ENCODE measurements at places on chromosomes 1 and 21. TPM values are rescaled to one million over a fixed set of nuclear protein-coding genes. Genes with fewer than 3 reads are reported as not detected.

DNA sequence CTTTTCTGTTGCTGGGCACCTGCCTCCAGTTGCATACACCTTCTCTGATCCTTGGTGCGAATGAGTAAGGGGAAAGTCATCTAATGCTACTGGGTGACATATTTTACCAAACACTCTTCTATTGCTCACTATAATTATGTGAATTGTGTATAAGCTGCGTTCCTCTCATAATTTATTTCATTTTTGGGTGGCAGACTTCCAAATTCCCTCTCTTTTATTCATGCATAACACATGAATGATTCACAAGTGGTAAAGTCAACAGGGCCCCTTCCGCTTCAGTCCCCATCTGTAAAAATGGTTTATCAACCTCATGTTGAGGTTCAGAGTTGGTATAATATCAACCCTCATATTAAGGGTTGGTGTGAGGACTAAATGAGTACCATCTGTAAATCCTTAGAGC lies 3.2 kb upstream of the QSOX1 start:
- H3K27me3 ChIP-seq, result no peaks in the 10 kb centered on the region
- DNase-seq, result no peak
- no peaks in the 10 kb centered on the region for H3K36me3 ChIP-seq
- no peak overlapping the region for H3K27ac ChIP-seq
- H3K4me3 ChIP-seq, result no peak overlapping the region
- peaks cover 37% of the 10 kb centered on the region for H3K4me1 ChIP-seq

GRCh38 chr1:216822480-216822879 lies 99.3 kb upstream of the ESRRG start:
- H3K36me3 ChIP-seq, result no peaks in the 10 kb centered on the region
- H3K27me3 ChIP-seq, result no peaks in the 10 kb centered on the region
- no peaks in the 10 kb centered on the region for H3K4me1 ChIP-seq
- H3K27ac ChIP-seq, result no peak overlapping the region
- H3K4me3 ChIP-seq, result no peak overlapping the region

DNA sequence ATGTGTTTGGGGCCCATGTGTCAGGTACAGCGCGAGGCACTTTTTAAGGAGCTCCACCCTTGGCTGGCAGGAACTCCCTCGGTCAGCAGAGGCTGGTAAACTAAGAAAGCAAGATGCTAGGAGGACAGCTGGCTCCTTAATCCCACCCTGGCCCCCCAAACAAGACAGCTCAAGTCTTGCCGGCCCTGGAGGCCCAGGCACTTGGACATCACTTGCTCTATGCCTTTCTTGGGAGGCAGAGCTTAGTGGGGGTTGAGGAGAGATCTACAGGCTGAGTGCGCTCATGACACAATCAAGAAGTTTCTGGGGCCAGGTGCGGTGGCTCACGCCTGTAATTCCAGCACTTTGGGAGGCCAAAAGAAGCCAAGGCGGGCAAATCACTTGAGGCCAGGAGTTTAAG lies 78.1 kb downstream of the CD34 start:
- peaks cover 86% of the 10 kb centered on the region for H3K4me1 ChIP-seq
- no peak overlapping the region for H3K4me3 ChIP-seq
- no peak overlapping the region for H3K27ac ChIP-seq
- DNase-seq, result no peak

Gene DCST1
- polyA plus RNA-seq, result 0.57 TPM

DNA sequence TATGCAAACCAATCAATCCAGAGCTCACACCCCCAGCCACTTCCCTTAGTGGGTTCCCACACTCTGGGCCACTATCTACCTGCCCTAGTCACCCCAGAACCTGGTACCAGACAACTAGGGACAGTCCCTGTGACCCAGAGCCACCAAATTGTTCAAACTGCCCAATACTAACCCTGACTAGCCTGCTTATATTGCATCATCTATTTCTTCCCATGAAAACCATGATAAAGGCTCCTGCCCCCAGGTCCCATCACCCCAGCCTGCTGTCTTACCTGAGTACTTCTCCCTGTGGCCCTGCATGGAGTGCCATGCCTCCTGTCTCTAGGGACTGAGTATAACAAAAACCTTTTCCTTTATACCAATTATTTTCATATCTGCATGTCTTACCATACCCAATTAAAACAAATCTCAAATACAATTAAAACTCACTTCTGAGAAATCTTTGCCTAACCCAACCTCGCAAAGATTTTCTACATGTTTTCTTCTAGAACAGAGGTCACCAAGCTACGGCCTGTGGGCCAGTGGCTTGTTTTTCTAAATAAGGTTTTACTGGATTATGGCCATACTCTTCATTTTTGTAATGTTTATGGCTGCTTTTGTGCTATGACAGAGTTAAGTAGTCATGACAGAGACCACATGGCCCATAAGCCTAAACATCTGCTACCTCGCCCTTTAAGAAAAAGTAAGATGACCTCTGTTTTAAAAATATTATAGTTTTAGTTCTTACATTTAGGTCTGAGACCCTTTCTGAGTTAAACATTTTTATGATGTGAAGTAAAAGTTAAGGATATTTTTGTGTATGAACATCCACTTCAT lies 31.0 kb upstream of the NID1 start:
- no peaks in the 10 kb centered on the region for H3K36me3 ChIP-seq
- no peak overlapping the region for H3K27ac ChIP-seq
- no peaks in the 10 kb centered on the region for H3K27me3 ChIP-seq
- no peaks in the 10 kb centered on the region for H3K4me1 ChIP-seq
- H3K4me3 ChIP-seq, result no peak overlapping the region

Gene PAPPA2
- 0.33 TPM for polyA plus RNA-seq

Gene SV2A
- polyA plus RNA-seq, result 6.0 TPM

GRCh38 chr1:212486619-212486975 lies 53.9 kb downstream of the NENF start:
- no peak overlapping the region for H3K4me3 ChIP-seq
- peaks cover 24% of the 10 kb centered on the region for H3K4me1 ChIP-seq
- H3K27ac ChIP-seq, result no peak overlapping the region
- no peaks in the 10 kb centered on the region for H3K36me3 ChIP-seq
- H3K27me3 ChIP-seq, result no peaks in the 10 kb centered on the region

DNA sequence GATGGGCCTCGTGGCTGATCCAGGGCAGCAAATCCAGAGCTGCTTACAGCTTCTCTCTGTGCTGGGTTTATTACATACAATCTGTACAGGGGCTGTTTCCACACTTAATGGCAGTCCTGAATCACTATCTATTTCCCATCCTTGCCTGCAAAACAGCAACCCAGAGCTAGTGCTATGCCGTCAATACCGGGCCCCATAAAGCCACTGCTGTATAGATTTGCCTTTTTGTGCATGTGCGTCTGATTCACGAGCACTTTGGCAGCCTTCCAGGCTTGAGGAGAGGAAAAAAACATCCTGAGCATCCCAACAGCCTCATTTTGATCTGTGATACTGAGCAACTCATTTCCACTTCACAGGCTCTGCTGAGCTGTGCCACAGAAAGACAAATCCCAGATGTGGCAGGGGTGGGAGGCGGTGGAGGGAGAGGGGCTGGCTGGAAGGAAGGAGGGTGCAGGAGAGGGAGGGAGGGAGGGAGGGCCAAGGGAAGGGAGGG lies 65.2 kb upstream of the TARBP1 start:
- H3K36me3 ChIP-seq, result no peaks in the 10 kb centered on the region
- H3K27me3 ChIP-seq, result no peaks in the 10 kb centered on the region
- no peaks in the 10 kb centered on the region for H3K4me1 ChIP-seq
- H3K27ac ChIP-seq, result peak overlapping the region; percentile 10

- no peaks in the 10 kb centered on the region for H3K36me3 ChIP-seq
- DNase-seq, result no peak
- H3K27me3 ChIP-seq, result no peaks in the 10 kb centered on the region
- no peak overlapping the region for H3K27ac ChIP-seq
Observed at GRCh38 chr1:243258731-243259130, 2.9 kb downstream of the SDCCAG8 start.

GRCh38 chr1:83554174-83554573 lies 444.8 kb downstream of the TTLL7 start:
- H3K4me1 ChIP-seq, result no peaks in the 10 kb centered on the region
- no peak overlapping the region for H3K4me3 ChIP-seq
- no peaks in the 10 kb centered on the region for H3K27me3 ChIP-seq
- no peaks in the 10 kb centered on the region for H3K36me3 ChIP-seq
- no peak for DNase-seq

Data from left lung (tissue), 14 donors.